ENCODE measurements at places on chromosomes 5 and 9.

GRCh38 chr5:91443023-91443422 lies 59.9 kb upstream of the ARRDC3 start:
- peak; percentile 69 for DNase-seq

DNA sequence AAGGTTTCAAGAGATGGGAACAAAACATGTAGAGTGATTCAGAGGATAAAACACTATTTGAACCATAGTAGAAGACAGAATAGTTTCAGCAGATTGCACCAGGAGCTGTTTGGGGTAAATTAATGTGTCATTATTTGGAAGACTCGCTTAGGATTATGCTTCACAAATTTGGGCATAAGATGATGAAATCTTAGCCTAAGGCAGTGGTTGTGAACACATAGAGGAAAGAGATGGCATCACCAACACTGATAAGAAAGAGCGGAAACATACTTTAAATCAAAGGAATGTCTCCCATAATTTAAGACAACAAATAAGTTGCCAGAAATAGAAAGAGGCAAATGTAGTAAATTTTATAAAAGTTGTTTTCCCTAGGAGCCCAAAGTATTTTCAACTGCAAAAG lies 66.1 kb upstream of the TBCA start:
- DNase-seq: peak; percentile 58

DNA sequence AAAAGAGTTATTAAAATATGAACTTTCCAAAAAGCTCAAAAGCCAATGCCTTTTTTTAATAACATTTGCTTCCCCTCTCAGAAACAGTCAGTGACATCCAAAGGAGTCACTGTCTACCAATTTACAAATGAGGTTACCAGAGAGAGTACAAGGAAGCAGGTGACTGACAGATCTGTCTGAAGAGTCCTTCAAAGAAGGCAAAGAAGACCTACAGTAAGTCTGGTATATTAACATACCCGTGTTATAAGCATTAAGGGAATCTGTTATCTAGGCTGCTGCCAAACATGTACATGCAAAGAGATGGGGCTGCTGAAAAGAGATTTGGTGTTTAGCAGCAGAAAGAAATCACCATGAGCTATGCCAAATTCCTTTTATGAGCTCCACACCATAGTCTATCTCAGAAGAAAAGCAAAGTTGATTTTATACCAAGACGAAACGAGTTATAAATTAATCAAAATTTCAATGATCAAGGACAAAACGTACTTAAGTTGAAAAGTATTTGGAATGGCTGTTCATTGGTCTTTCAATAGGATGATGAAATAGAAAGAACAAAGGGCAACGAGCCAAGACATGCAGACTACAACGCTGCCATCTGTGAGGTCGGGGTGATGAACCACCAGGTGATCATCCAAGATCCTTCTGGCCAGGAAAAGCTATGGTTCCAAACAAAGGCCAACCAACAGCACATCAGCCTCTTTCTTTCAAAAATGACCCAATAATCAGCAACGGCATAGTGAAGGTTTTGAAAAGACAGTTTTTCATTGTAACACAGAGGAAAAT lies 8.1 kb downstream of the PRELID2 start:
- DNase-seq: no peak

GRCh38 chr9:73074176-73074708 lies 77.4 kb upstream of the ANXA1 start:
- peak; percentile 57 for DNase-seq

Measured in EL (cell line).